ENCODE measurements at places on chromosomes 6 and 20.
A peak's percentile ranks its signal among the peaks of the same experiment; 100 is the strongest.

DNA sequence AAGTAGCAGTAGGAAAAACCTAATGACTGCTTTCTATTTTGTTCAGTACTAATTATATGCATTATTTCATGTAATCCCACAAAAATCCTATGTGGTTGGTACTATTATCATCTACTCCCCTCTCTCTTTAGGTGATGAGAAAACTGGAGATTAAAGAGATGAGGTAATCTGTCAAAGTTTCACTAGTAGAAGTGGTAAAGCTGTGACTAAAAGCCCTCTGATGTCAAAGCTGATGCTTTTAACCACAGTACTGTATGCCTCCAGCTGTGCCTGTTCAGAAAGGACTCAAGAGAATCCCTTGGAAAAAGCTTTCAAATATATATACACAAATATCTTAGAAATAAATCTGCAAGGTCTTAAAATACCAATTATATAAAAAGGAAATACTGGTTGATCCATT lies 38.0 kb downstream of the PHIP start:
- no peak for DNase-seq

GRCh38 chr6:10505529-10505928 lies 15.6 kb upstream of the GCNT2 start:
- no peak for DNase-seq

GRCh38 chr6:157672726-157673412 lies 150.2 kb upstream of the SNX9 start:
- DNase-seq, result no peak

DNA sequence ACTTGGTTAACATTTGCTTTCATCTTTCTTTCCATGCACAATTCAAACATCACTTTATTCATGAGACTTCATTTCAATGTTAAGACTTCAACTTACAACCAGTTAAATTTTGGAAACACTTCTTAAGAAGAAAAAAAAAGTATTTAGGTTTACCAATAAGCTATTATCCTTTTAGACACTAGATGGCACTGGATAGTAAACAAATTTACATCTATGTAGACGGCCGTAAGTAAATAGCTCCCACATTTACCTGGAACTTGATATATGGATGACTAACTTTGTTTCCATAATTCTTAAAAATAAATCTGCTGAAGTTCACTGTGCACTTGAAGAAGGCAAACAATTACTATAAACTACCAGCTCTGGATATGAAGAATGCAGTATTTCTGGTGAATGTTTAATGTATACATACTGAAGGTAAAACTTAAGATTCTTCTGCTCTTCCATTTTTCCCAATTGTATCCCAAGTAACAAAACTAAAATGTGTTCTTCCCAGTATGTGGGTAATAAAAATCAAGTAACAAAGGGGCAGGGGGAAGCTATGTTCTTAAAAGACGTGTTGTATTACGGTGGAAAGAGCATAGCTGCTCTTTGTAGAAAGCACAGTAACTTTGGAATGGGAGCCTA lies 130.6 kb upstream of the C6orf118 start:
- DNase-seq, result no peak

DNA sequence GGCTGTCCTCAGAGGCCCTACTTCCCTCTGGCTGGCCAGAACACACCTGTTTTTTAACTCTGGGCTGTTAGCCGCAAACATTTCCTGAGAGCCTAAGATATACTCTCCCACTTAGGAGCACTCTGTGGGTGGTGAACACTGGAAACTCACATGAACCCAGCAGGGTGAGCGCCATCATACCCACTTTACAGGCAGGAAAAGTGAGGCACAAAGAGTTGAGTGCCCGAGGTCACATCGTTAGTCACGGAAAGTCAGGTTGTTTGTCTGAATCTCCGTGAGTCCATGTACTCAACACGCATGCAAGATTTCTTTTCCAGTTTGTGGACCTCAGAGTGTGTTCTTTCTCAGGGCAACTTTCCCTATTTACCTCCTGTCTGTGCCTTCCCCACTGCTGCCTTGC lies 1.9 kb downstream of the BAK1 start:
- DNase-seq, result no peak

DNA sequence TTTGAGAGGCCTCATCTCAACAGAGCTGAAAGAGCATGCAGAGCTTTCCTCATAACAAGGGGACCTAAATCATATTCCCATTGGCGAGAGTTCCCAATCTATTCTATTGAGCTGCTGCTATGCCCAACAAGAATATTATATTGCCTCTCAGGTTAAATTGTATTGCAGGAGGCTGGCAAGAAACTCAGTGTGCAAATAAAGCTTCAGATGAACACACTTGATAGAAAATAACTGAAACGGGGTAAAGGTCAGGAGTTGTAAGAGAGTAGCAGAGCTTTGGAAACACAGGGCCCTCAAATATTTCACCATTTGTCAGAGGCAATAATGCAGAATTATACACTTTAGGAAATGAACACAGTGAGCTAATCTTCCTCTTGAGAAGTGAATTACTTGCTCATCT lies 364.3 kb upstream of the SPTLC3 start:
- DNase-seq, result no peak

- DNase-seq, result no peak
Observed at GRCh38 chr20:24897974-24898373, 51.1 kb upstream of the CST7 start.

- no peak for DNase-seq
Observed at GRCh38 chr6:13407709-13408695, 79.4 kb downstream of the GFOD1 start.

- DNase-seq, result no peak
Observed at GRCh38 chr20:63689046-63690002, 7.1 kb upstream of the TNFRSF6B start.

GRCh38 chr20:61353261-61354000 lies 101.4 kb downstream of the CDH4 start:
- DNase-seq, result no peak

GRCh38 chr20:41078329-41078728 lies 49.7 kb downstream of the TOP1 start:
- no peak for DNase-seq

- peak; percentile 42 for DNase-seq
Observed at GRCh38 chr6:142566628-142567396, 265.0 kb downstream of the ADGRG6 start.

GRCh38 chr6:25397406-25397805 lies 118.2 kb downstream of the CARMIL1 start:
- DNase-seq, result no peak

- DNase-seq, result no peak
Observed at GRCh38 chr6:144515761-144516160, 230.6 kb downstream of the UTRN start.

DNA sequence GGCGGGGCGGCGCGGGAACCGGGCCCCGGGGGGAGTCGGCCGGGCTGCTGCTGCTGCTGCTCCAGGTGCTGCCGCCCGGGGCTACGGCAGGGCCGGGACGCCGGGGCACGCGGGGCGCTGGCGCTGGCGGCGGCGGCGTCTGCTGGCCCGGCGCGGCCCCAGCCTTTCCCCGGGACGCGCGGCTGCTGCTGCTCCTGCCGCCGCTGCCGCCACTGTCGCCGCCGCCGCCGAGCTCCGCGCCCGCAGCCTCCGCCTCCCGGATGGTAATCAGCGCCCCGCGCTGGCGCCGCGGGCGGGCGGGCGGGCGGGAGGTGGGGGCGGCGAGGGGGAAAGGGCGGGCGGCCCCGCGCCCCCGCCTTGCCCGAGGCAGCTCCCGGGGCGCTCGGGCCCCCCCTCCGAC lies 306 bp downstream of the EBF4 start:
- no peak for DNase-seq

GRCh38 chr6:147942363-147942762 lies 400.3 kb upstream of the SASH1 start:
- no peak for DNase-seq

GRCh38 chr20:21503345-21503744 lies 10.5 kb downstream of the NKX2-2 start:
- DNase-seq, result no peak
